ENCODE measurements at places on chromosomes 1 and 21. TPM values are rescaled to one million over a fixed set of nuclear protein-coding genes. Genes with fewer than 3 reads are reported as not detected.

The FAM151A gene
- polyA plus RNA-seq, result not detected

The BRINP3 gene
- polyA plus RNA-seq, result 0.15 TPM

GRCh38 chr1:207883660-207884250, 27.2 kb downstream of the CD34 start:
- no peak for DNase-seq

The SDC3 gene
- 75.7 TPM for polyA plus RNA-seq

The PAPPA2 gene
- polyA plus RNA-seq, result 0.06 TPM

- no peak for DNase-seq
Measured at GRCh38 chr1:40382108-40382460, 8.6 kb downstream of the SMAP2 start.

The ELF3 gene
- polyA plus RNA-seq, result 0.38 TPM

DNA sequence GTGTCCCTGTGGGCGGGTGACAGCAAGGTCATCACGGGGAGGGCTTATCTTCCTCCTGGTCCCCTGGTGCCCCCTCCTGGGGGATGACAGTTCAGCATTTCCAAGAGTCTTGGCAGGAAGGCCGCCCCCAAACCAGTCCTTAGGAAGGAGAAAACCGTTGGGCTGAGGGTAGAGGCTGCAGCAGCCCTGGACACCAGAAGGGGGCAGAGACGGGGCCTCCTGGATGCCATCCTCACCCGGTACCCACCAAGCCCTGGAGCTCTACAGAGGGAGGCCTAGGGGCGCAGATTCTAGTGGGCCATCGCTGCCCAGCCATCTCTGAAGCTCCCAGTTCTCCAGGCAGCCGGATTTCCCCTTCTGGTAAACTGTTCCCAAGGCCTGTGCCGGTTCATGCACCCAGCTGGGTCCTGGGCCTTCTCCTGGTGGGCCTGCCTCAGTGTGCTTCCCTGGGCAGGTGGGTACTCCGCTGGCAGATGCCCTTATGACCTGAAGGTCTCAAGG, 14.8 kb upstream of the ZNF669 start:
- no peak for DNase-seq

The CAMSAP2 gene
- polyA plus RNA-seq, result 8.3 TPM

DNA sequence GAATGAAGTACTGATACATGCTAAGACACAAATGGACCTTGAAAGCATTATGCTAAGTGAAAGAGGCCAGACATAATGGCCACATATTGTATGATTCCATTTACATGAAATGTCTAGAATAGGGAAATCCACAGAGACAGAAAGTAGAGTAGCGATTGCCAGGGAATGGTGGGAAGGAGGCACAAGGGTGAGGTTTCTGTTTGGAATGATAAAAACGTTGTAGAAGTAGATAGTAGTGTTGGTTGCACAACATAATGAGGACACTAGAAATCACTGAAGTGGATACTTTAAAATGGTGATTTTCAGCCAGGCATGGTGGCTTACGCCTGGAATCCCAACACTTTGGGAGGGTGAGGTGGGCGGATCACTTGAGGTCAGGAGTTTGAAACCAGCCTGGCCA, 97.6 kb upstream of the VANGL1 start:
- peak; percentile 62 for DNase-seq

DNA sequence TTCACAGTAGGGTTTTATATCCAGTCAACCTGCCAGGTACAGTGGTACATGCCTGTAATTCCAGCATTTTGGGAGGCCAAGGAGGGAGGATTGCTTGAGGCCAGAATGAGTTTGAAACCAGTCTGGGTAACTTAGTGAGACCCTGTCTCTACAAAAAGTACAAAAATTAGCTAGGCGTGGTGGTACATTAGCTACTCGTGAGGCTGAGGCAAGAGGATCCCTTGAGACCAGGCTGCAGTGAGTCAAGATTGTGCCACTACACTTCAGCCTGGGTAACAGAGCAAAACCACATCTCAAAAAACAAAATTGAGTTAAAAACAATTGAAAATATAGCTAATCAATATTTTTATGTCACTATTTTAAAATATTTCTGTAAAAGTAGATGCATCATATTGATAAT, 33.2 kb downstream of the DDI2 start:
- DNase-seq, result no peak

- no peak for DNase-seq
Measured at GRCh38 chr1:192552760-192553191, 22.8 kb upstream of the RGS1 start.

The LRRC53 gene
- not detected for polyA plus RNA-seq

DNA sequence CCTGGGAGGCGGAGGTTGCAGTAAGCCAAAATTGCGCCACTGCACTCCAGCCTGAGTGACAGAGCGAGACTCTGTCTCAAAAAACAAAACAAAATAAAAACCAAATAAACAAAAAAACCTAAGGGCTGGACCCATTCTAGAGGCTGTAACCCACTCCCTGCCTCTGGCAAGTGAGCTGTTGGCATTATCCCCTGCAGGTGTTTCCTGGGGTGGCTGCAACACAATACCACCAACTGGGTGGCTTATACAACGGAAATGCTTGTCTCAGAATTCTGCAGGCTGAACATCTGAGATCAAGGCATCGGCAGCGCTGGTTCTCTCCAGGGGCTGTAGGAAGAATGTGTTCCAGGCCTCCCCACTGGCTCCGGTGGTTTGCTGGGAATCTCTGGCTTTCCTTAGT, 15.2 kb downstream of the LRRC38 start:
- no peak for DNase-seq

DNA sequence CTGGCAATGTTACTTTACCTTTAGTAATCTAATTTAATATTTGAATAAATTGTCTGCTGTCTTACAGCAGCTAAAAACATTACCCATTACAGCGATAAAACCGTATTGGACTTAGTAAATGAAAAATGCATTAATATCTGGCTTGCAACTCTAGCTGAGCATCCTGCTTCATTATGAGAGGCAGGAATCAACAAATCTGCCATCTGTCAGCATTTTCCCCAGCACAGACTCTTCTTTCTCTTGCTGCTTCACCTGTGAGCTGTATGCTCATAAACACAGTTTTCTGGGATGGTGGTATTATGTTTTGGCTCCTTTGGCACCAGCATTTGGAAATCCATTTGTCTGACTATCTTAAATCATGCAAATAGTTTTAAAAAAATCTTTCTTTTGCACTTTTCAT, 487.1 kb downstream of the KCNT2 start:
- no peak for DNase-seq

The NGF gene
- 21.7 TPM for polyA plus RNA-seq

The WDR64 gene
- not detected for polyA plus RNA-seq

- peak; percentile 26 for DNase-seq
Measured at GRCh38 chr1:212819726-212820125, 27.7 kb downstream of the SPATA45 start.

The CIART gene
- polyA plus RNA-seq, result 15.5 TPM

DNA sequence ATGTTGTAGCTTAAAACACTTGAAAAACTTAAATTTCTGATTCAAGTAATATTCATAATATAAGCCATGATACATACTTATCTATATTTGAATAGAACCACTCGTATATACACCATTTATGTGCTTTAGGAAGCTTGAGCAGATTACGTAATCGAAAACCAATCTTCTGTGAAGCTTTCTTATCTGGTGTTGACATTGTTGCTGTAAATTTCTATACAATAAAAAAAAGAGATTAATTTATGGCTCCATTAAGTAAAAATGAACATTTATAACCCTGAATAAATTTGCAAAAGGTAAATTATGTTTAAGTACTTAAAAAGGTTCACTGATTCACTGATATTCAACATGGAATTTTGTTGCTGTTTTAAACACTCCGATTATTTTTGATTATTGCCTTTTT, 21.4 kb downstream of the LIN9 start:
- DNase-seq, result no peak

DNA sequence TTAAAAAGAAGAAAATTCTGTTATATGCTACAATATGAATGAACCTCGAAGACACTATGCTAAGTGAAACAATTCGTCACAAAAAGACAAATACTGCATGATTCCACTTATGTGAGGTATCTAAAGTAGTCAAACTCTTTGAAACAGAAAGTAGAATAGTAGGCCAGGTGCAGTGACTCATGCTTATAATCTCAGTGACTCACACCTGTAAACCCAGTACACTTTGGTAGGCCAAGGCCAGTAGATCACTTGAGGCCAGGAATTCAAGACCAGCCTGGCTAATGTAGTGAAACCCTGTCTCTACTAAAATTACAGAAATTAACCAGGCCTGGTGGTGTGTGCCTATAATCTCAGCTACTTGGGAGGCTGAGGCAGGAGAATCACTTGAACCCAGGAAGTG, 25.7 kb downstream of the EPHA10 start:
- DNase-seq, result no peak

GRCh38 chr1:206728697-206728987, 41.9 kb upstream of the IL19 start:
- DNase-seq, result no peak

All from IMR-90 (cell line).